Putamen (tissue), 1 donor: ENCODE measurements at places on chromosomes 6 and 20.
A peak's percentile ranks its signal among the peaks of the same experiment; 100 is the strongest.

DNA sequence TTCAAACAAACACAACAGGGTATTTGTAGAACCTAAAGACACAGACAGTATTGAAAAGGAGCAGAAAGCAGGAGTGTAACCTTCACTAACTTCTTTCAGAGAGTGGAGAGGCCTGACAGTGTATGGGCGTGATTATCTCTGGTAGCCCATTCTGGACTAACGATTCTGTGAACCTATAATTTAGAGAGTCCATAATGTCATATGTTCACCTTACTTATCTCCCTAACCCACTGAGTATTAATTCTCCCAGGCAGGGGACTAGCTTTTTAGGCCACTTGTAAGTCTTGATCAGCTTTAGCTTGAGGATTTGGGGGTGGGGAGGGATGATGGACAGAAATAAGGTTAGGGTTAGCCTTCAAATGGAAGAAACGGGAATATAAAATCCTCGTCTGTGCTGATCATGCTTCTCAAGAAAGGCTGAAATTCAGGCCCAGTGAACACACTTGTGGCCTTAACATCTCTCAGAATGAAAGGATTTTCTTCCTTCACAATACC lies 2.8 kb upstream of the PARD6B start:
- DNase-seq, result no peak

GRCh38 chr6:100209323-100210136 lies 215.5 kb upstream of the MCHR2 start:
- DNase-seq, result no peak

DNA sequence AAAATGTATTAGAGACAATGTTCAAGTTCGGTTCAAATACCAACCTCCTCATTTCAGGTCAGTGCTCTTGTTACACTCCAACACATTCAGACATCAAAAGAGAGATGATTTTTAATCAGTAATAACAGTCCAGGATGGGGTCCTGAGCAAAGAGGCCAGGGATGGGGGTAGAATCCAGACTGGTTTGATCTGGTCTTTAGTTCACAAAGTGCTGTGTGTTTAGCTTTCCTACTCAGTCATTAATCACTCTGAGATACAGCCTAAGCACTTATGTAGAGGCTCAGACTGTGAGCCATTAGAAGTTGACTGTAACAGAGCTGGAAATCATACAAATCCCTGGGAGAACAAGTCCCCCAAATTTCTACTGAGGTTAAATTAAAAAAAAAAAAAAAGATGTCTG lies 241.6 kb downstream of the PTPRK start:
- no peak for DNase-seq

GRCh38 chr6:36893976-36894932 lies 8.5 kb downstream of the C6orf89 start:
- no peak for DNase-seq

GRCh38 chr6:153621491-153621890 lies 417.5 kb upstream of the OPRM1 start:
- DNase-seq, result no peak

- no peak for DNase-seq
Observed at GRCh38 chr20:59137532-59137931, 26.1 kb upstream of the ZNF831 start.

- no peak for DNase-seq
Observed at GRCh38 chr20:49863666-49864065, 51.0 kb downstream of the SLC9A8 start.

- DNase-seq, result no peak
Observed at GRCh38 chr6:37280162-37280887, 22.4 kb upstream of the TMEM217 start.

GRCh38 chr20:20461551-20461950 lies 93.6 kb downstream of the INSM1 start:
- DNase-seq, result no peak

DNA sequence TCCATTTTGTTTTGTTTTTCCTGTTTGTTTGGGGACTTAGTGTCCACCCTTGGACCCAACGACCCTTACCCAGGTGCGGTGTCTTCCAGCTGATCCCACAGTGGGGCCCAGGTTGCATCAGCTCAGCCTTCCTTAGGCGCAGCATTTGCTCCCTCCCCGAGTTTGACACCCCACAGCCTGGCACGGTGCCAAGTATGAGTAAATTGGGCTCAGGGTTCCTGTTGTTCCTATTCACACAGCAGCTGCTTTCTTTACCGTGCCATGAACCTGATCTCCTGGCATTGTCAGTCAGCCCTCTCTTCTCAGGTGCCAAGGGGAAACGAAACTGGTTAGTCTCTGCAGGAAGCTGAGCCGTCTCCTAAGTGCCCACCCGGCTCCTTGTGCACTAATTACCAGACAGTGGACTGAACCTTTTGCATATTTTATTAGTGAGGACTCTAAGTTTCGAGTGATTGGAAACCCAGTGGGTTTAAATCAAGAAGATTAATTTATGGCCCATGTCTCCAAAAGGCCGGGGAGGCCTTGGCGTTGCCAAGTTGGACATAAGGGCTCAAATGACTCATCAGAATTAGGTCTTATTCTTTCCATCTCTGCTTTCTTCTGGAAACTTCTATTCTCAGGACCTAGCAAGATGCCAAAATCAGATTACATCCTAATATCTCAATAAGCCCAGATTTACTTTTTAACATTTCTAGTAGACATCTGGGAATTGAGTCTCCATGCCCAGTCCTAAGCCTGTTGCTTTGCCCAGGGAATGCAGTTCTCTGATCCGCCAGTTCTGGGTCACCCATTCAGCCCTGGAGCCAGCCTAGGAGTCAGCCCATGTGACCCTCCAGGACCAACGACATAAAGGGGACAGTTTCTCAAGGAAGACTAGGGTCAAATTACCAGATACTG lies 68.8 kb downstream of the TSHZ2 start:
- DNase-seq, result no peak

DNA sequence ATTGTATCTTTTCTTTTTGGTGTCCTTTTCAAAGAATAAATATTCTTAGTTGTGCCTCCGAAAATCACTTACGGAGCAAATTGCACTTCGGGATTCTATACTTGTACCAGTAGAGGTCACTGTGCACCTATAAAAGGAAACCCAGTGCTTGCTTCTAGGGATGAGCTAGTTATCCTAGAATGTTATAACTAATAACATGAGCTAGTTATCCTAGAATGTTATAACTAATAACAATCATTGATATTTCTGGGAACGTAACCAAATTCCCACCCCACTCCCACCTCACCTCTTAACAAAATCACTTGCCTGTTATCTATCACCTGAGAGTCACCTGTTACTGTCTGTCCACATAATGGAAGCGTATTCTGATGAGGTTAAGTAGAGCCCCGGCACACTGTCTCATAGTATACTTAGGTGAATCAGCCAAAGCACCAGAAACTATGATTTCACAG lies 126.9 kb upstream of the TIAM2 start:
- peak; percentile 52 for DNase-seq

- no peak for DNase-seq
Observed at GRCh38 chr6:53446151-53446550, 97.4 kb upstream of the ELOVL5 start.

DNA sequence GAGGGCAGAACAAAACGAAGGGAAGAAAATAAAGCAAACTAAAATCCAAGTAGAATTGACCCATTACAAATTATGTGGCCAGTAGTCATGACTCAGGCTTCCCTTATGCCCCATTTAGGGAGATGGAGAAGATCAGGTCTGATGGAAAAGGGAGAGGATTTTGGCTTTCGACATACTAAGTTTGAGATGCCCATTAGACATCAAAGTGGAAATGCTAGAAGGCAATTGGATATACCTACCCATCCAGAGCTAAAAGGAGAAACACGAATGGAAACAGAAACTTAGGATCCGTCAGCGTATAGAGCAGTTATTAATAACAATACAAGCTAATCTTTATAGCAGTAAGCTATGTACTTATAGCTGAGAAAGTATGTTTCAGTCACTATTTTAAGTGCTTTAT lies 4.8 kb downstream of the TRPC4AP start:
- no peak for DNase-seq

- DNase-seq, result no peak
Observed at GRCh38 chr6:130958468-130958867, 104.6 kb downstream of the EPB41L2 start.

GRCh38 chr20:23335521-23335920 lies 15.1 kb upstream of the NXT1 start:
- DNase-seq, result no peak

GRCh38 chr6:129262661-129263060 lies 379.7 kb downstream of the LAMA2 start:
- no peak for DNase-seq

DNA sequence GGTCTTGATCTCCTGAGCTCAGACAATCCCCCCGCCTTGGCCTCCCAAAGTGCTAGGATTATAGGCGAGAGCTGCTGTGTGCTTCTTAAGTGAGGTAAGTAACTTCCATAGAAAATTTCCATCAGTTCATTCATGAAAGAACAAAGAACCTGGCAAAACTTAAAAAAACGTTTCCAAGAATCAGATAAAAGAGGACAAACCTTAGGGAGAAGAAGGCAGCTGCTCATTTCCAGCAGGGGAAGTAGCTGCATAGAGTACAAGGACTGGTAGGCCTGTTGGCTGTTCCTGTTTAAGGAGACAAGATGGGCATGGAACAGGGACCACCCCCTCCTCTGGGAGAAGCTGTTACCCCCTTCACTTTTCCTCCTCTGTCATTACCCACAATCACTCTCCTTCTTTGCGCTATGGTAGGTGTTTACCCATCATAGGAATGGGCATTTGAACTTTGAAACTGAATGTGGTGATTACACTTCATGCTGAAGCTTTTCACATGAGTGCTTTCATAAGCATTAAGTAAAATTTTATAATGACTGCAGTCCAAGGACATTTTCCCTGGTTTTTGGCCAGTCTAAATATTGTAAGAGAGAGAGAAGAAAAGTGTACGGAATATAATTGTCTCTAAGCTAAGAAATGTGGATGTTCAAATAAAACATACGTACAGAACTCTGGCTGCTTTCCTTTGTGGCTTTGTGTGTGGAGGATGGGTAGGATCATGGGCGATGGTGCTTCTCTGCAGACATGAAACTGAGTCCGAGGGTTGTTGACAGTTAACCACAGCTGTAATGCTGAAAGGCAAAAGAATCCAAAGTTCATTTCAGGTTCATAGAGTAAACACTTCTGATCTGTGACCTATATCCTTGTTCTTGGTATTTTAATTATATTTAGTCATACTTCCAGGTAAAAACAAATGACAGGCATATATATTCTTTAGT lies 56.4 kb downstream of the CCN2 start:
- DNase-seq, result no peak
